ENCODE measurements at places on chromosomes 7 and 10.
A peak's percentile ranks its signal among the peaks of the same experiment; 100 is the strongest.

DNA sequence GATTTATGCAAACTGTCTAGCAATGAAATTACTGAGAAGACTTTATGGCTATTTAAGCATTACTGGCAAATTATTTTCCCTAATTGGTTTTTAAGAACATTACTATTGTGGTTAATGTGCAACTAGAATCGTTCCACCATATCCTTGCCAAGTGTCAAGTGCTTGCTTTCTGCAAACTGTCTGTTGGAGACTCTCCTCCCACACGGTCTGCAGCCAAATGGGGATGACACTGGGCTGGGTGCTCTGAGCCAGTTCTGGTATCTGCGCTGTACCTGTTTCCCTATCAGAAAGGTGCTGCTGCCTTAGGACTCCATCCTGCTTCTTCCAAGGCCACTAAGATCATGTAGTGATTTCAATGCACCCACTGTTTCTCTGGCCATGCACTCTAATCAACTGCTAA lies 110.4 kb downstream of the RAMP3 start:
- DNase-seq: no peak

DNA sequence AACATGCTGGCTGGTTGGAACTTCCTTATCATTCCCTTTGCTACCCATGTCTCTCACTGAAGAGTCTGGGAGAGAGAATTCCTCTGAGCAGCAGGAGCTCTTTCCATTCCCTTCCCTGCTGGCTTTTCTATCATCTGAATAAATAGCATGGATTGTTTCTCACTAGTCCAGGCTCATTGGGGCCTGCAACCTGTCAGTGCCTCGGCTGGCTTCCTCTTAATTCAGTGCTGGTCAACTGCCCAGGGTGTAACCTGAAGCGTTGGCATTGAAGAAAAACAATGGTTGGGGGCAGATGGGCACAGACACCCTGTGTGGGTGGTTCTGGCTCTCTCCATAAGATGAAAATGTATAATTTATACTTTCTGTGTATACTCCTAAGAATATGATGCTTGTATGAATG lies 155.6 kb downstream of the ANLN start:
- DNase-seq: no peak

- DNase-seq: peak; percentile 22
Observed at GRCh38 chr7:38846280-38846679, 62.7 kb downstream of the VPS41 start.

DNA sequence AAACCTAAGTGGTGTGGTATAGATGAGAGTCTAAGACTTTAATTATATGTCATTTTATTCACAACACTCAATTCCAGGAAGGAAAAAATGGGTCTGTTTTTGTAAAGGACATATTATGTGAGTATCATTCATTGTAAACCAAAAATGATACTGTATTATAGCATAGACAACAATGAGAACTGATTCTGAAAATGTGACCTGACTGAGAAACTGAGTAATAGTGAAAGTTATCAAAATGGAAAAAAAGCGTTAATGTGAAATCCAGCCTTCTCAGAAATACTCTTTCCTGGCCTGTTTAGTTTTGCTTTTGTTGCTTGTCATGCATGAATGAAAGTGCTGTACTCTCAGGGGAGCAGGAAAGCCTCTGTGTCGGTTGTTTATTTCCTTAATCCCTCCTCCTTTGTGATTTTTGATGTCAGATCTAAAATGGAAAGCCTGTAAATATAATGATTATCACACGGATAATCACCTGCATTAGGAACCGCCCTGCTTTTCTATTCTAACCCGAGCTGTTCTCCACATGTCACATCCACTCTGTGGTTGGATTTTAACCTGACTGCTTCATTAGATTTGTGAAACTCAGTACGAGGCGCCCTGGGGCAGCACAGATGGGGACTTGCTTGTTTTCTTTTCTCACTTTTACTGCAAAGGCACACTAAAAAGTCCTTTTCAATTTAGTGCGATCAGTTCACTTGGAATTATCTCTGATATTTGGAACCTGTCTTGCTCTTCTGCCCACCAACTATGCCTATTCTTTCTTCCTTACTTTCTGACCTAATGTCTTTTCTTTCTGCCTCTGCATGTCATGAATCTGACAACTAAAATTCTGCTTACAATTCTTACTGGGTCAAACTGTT lies 240.9 kb upstream of the KAT6B start:
- no peak for DNase-seq

DNA sequence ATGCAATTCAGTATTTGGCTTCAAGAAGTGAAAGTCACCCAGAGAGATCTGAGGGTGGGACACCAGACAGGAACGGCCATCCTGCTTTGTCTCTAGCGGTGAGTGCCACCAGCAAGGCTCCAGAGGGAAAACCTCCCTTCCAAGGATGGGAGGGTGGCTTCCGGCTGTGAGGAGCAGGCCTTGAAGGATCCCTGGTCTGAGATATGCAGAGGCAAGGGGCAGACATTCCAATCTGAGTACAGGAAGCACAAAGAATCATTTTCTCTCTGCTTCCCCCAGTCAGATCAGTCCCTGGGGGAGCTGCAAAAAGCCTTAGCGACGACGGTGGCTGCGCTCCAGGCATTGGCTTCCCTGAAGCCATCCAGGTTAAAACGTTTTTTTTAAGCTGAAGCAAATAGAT lies 167.4 kb downstream of the TEX36 start:
- no peak for DNase-seq

DNA sequence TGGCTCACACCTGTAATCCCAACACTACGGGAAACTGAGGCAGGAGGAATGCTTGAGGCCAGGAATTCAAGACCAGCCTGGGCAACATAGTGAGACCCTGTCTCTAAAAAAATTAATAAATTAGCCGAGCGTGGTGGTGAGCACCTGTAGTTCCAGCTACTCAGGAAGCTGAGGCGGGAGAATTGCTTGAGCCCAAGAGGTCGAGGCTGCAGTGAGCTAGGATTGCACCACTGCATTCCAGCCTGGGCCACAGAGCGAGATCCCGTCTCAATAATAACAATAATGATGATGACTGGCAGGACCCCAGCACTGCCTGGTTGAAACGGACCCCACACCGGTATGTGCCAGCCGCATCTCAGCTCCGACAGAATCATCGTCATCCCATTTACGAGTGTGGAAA lies 93.0 kb downstream of the ELFN1 start:
- no peak for DNase-seq

GRCh38 chr10:124725791-124726190 lies 18.4 kb downstream of the FAM53B start:
- no peak for DNase-seq

GRCh38 chr10:15197276-15197675 lies 28.8 kb upstream of the NMT2 start:
- no peak for DNase-seq

GRCh38 chr10:69220507-69220906 lies 375 bp downstream of the HKDC1 start:
- no peak for DNase-seq

DNA sequence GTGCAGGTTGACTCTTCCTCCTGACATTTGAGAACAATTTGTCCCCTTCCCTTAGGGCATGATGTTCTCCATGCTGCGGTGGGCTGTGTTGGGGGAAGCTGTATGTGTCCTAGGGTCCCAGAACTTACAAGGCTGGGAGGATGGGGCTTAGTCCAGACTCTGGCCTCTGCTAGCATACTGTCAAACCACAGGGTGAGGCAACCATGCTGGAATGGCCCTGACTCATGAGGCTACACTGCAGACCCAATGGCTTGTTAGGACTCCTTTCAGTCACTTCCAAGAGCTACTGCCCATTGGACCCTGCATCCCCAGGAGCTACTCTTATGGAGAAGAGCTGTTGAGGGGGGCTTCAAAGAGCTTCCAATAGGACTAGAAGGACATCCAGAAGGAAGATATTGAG lies 20.1 kb upstream of the FAM170B start:
- DNase-seq: no peak

- no peak for DNase-seq
Observed at GRCh38 chr10:128823201-128823600, 643.8 kb upstream of the MGMT start.

DNA sequence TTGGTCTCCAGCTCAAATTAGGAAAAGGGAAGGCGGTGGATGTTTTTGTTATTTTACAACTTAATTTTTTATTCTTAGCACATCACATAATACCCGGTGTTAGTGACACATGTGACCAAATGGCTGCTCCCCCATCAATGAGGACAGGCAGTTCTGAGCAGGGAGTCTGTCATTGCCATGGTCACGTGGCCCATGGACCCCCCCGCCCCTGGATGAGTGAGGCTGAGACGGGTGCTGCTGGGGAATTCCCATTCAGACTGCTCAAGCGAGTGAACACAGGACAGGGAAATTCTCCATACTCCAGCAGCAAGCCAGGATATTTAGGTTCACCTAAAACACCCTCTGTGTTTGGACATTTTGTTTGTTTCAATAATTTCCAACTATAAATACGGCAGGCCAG lies 34.7 kb upstream of the SLC35B4 start:
- no peak for DNase-seq

DNA sequence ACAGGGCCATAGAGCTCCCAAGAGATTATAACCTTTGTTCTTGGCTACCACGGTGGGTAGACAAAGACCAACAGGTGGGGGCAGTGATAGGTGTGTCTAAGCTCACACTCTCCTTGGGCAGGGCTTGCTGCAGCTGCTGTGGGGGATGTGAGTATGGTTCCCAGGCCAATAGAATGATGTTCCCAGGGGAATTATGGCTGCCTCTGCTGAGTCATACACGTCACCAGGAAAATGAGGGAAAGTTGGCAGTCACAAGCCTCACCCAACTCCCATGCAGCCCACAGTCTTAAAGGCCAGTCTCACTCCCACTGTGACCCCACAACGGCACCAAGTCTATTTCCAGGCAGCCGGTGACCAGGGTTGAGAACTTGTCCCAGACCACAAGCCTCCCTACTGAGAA lies 453.4 kb upstream of the PODXL start:
- no peak for DNase-seq

DNA sequence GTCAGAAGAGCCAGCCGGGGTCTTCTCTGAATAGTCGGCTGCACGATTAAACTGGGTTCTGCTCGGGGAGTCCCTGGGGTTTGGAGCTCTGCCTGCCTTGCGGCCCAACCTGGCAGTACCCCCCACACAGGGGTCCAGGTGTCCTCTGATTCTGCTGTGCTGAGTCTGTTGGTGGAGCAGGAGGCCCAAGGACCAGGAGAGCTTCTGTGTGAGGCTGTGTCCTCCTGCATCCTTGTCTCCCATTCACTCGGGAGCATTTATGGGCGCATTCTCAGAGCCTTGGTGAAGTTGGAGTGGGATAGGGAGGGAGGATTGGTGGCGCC lies 14.2 kb downstream of the INPP5A start:
- no peak for DNase-seq

DNA sequence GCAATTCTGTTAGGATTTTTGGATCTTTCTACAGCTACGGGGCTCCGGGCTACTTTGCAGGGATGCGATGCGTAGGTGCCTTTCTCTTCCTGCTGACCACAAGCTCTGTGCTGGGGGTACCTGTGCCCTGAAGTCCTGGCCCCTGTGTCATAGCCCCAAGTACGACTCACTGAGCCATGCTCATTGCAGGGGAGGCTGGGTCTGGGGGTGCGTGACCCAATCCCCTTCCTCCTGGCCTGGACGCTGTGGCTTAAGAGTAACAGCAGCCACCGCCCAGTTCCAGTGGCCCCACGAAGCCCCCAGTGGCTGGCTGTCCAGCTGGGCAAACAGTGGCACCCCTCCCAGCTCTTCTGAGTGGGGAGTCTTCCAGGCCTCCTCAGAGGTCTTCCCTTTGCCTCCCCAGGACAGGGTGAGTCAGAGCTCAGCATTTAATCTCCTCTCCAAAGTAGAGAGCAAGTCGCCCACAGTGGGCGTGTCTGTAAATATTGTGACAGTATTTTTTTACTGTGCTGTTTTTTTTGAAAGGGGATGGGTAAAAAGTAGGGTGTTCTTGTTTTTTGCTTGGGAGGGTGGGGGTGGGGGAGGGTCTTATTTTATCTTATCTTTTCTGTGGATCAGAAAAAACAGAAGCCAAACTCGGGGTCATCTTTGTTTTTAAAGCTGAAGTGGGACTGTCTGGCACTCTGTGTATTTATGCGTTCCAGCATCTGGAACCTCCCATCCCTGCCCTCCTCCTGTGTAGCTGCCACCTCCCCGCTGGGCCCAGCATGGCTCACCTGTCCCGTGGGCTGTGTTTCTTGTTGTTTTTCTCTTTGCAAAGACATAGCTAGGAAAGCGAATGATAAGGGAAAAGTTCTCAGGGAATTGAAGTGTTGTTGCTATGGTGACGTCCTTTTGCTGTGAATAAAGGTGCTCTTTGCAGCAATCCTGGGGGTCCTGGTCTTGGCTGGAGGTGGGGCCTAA lies 8.2 kb downstream of the LFNG start:
- peak; percentile 46 for DNase-seq

GRCh38 chr10:55019439-55019838 lies 218.4 kb upstream of the PCDH15 start:
- no peak for DNase-seq

- no peak for DNase-seq
Observed at GRCh38 chr10:110363572-110364411, 59.1 kb upstream of the SMNDC1 start.

DNA sequence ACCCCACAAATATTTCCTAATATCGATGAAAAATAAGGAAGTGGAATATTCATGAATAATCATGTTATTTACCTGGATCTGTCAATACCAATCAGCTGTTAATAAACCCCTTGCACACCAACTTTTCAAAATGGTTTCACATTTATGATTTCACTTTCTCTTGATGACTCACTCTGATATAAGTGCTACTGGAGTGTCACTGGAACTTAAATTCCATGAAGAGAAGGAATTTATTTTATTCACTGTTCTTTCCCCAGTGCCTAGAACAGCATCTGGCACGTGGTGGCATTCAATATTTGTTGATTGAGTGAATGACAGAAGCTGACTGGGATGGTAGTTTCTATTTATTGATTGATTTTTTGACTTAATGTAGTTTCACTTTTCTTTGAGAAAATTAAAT lies 3.5 kb upstream of the ENO4 start:
- DNase-seq: no peak

DNA sequence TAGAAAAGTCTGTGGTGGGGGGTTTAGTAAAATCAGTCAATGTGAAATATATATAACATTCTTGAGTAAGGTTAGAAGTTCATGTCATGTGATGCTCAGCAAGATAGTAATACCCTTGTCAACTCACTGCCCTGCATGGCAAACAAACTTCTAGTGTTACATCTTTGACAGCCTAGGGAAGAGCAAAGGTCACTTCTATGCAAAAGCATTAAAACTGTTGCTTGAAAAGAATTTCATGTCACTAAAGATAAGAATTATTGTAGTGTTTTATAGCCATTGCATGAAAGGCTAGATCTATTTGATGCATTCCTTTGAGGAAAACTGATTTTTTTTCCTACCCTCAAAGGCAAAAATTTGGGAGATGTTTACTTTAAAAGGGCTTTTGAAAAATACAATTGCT lies 176.0 kb downstream of the SKAP2 start:
- DNase-seq: peak; percentile 16

- peak; percentile 61 for DNase-seq
Observed at GRCh38 chr7:151518105-151518946, 1.4 kb downstream of the RHEB start.

- no peak for DNase-seq
Observed at GRCh38 chr10:79159141-79159651, 90.4 kb downstream of the ZMIZ1 start.

DNA sequence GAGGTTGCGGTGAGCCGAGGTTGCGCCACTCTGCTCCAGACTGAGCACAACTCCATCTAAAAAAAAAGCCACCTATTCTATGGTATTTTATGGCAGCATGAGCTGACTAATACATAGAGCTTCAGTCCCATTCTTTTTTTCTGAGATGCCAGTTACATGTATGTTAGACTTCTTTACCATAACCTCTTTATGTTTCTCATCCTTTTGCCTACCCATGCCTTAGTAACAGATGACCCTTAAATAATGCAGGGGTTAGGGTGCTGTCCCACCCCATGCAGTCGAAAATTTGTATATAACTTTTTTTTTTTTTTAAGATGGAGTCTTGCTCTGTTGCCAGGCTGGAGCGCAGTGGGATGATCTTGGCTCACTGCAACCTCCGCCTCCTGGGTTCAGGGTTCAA lies 22.7 kb upstream of the HHEX start:
- no peak for DNase-seq

All from erythroblast (primary cell).